ENCODE measurements at places on chromosomes 11 and 22.

- DNase-seq = no peak
These were observed 954.5 kb downstream of the BRD1 start for GRCh38 chr22:48873191-48873520.

- no peak for DNase-seq
These were observed 253.1 kb upstream of the B3GAT1 start for GRCh38 chr11:134665188-134665535.

- DNase-seq = no peak
These were observed 3.4 kb downstream of the NFAM1 start for GRCh38 chr22:42428760-42429159.

DNA sequence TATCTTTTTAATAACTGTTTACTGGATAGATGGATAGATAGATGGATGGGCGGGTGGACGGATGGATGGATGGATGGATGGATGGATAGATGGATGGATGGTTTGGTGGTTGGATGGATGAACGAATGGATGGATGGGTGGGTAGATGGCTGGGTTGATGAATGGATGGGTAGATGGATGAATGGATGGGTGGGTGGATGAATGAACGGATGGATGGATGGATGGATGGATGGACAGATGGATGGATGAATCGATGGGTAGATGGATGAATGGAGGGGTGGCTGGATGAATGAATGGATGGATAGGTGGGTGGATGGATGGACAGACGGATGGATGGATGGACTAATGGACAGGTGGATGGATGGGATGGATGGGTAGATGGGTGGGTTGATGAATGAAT, 13.8 kb upstream of the SLC22A12 start:
- DNase-seq = no peak

GRCh38 chr11:48107188-48107704, 109.4 kb upstream of the OR4B1 start:
- DNase-seq = no peak

- DNase-seq = no peak
These were observed 184.4 kb downstream of the CHST1 start for GRCh38 chr11:45481026-45481425.

DNA sequence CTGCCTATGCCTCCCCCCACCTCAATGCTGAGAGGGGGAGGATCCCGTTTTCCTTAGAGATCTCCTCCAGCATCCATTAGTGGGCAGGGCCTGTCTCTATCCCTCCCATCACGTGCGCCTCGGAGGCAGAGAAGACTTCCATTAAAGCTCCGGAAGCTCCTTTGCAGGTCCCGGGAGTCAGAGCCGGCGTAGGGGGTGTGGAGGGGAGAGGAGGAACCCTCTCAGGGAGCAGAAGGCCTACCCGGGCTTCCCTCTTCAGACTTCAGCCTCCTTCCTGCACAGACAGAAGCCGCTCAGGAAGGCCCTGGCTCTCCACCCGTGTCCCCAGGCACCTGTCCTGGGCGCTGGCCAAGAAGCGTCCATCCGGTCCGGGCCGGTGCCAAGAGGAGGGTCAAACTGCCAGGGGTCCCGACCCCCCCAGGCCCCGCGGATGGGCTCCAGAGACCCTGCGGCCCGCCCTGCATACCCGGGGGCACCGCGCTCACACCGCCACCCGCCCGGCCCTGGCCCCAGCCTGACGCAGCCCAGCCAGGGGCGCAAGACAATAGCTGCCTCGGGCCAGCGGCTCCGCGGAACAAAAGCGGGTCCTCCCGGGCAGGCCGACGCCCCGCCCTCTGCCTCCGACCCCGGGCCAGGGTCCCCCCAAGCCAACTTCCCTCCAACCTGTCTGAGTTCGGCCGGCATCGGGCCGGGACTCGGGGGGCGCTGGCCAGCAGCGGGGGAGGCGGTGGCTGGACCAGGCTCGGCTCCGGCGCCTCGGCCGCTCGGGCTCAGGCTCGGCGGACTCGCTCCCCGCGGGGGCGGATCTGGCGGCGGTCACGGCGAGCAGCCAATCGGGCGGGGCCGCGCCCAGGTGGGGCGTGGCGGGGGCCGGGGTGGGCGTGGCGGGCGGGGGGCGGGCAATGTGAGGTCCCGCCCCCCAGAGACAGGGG, 29.9 kb downstream of the ARVCF start:
- DNase-seq = no peak

- no peak for DNase-seq
These were observed 10.4 kb downstream of the ANO5 start for GRCh38 chr11:22203281-22203680.

- no peak for DNase-seq
These were observed 92.9 kb downstream of the RPS6KA4 start for GRCh38 chr11:64451856-64452255.

DNA sequence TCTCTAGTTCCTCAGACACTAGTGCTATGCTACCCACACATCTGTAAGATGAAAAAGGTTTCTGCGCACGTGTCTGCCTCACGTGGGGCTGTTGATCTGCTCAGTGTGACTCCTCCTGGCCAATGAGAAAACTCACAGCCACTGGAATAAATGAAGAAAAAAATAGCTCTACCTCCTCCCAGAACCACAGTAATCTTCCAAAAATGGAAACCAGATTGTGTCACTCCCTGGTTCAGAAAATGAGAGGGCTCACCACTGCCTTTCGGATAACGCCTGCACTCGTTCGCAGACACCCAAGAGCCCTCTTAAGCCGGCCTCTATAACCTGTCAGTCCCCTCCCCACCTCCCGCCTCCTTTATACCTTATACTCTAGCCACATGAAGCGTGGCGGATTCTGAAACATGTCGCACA, 5.1 kb downstream of the APBB1 start:
- DNase-seq = no peak

GRCh38 chr22:39954584-39955055, 5.6 kb upstream of the TMA7B start:
- peak; percentile 90 for DNase-seq

DNA sequence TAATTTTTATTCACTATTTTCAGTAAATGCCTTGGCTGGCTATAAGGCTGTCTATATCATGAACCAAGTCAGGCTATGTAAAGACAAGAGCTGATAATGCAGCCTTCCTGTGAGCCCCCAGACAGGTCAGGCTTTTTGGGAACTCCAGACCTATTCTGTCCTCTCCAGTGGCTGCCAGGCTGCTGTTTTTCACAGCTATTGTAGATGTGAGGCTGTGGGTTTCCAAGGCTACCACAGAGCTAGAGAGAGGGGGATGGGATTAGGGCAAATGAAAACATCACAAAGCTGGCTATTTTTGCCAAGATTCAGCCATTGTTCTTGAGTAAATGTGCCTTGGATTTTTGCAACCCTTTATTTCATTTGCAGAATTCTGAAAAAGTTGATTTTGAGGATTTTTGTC, 55.7 kb upstream of the SORL1-AS1 start:
- no peak for DNase-seq

DNA sequence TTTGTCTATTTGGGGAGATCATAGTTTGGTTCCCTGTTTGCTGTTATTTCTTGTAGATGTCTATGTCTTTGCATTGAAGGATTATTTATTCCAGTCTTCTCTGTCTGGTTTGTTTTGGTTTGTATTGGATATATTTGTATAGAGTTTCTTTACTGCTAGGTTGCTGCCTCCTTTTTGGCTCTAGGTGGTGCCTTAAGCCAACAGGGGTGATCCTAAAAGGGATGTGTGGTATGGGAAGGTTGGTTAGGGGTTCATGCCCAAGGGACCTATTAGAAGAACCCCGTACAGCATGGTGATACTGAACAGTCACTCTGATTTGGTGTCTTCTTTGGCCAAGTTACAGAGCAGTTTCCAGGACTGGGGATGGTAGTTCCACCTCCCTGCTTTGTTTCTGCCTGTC, 36.4 kb upstream of the PGR start:
- no peak for DNase-seq

Measured in non-pigmented ciliary epithelial cell (primary cell).